ENCODE measurements at places on chromosomes 2 and 18. TPM values are rescaled to one million over a fixed set of nuclear protein-coding genes. Genes with fewer than 3 reads are reported as not detected.

Gene CXCR1
- not detected for total RNA-seq

Gene TRIM54
- total RNA-seq, result not detected

Gene NAT8
- total RNA-seq, result not detected

Gene KYNU
- total RNA-seq, result 31.4 TPM

Gene SLC30A3
- not detected for total RNA-seq

Gene SERPINB11
- total RNA-seq, result 1.6 TPM

Gene SUPT7L
- 14.7 TPM for total RNA-seq

Gene TMEM198
- under 0.01 TPM for total RNA-seq

Gene LHCGR
- not detected for total RNA-seq

All from bronchial epithelial cell (primary cell).